ENCODE measurements at places on chromosomes 11 and 22.

GRCh38 chr11:7457211-7457610 lies 28.1 kb upstream of the OLFML1 start:
- no peak for DNase-seq

- no peak for DNase-seq
Measured at GRCh38 chr11:94519478-94520084, 7.3 kb downstream of the C11orf97 start.

- no peak for DNase-seq
Measured at GRCh38 chr11:40166892-40167291, 1292.6 kb downstream of the LRRC4C start.

DNA sequence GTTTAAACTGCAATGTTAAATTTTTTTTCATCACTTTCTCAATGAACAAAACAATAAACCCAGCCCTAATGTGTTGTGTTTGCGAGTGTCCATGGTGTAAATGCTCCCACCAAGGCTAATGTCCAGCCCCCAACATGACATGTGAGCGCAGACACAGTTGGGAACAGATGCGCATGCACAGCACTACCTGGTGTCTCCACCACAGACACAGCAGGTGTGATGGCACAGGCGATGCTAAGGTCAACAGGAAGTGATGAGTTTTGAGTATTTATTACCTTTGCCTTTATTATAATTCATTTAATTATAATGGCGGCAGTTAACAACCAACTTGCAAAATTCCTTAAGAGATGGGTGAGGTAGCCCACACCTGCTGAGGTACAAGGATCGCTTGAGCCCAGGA lies 42.9 kb downstream of the MICAL3 start:
- no peak for DNase-seq

- no peak for DNase-seq
Measured at GRCh38 chr22:32754413-32755041, 47.0 kb upstream of the TIMP3 start.

DNA sequence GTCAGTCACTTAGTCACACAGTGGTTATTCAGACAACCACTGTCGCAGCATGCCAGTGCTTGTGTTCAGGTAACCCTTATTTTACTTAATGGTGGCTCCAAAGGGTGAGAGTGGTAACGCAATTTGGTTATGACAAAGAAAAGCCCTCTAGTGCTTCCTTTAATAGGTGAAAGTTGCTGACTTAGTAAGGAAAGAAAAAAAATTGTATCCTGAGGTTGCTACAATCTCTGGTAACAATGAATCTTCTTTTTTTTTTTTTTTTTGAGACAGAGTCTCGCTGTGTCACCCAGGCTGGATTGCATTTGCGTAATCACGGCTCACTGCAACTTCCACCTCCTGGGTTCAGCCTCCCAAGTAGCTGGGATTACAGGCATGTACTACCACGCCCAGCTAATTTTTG lies 64.5 kb downstream of the C11orf91 start:
- no peak for DNase-seq

DNA sequence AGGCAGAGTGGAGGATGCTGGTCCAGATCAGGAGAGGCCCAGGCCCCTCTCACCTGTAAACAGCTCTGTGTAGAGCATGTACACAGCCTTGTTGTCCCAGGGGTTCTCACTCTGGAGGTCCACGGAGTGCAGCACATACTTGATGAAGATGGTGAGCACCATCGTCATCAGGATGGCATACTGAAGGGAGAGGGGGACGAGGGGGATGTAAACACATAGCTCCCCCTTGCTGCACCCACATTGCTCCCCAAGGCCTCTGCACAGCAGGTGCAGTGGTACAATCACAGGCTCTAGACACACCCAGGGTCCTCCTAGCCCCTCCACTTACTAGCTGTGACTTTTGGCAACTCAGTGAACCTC lies 2.9 kb downstream of the SYVN1 start:
- no peak for DNase-seq

- no peak for DNase-seq
Measured at GRCh38 chr11:31558001-31558400, 48.4 kb downstream of the ELP4 start.

DNA sequence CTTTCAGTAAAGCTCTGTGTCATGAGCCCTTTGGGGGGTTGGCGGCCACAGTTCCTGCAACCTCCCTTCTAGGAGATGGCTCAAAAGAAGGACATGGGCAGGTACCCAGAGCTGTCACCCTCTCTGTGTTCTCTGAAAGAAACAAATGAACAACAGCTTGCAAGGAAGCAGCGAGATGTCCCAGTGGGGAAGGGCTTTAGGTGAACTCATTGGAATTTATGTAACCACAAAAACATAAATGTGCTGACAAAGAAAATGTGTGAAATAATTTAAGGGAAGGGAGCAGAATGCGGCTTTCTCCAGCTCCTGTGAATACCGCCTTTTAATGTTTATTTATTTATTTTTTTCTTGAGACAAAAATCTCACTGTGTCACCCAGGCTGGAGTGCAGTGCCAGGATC lies 3.3 kb downstream of the PARVG start:
- no peak for DNase-seq

GRCh38 chr11:87600938-87601337 lies 563.2 kb downstream of the TMEM135 start:
- DNase-seq, result no peak
